Omental fat pad (tissue), 4 donors: ENCODE measurements at places on chromosomes 12 and 14. TPM values are rescaled to one million over a fixed set of nuclear protein-coding genes. Genes with fewer than 3 reads are reported as not detected.

DNA sequence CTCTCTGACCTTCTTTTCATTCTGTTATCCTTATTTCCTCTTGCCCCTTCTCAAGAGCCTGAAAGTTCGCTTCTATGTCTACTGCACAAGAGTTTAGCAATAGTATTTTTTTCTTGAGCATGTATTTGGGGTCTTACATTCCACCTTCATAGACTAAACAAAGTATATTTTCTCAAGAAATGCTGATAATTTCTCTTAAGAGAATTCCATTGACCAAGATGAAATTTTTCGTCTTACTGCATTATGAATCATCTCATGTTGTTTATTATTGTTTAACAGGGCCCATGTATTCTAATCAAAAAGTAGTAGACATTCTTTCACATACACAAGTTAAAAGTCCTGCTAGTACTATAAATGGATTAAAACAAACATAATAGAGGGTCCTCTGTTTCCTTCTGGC lies 219.3 kb downstream of the C12orf50 start:
- no peak for DNase-seq

DNA sequence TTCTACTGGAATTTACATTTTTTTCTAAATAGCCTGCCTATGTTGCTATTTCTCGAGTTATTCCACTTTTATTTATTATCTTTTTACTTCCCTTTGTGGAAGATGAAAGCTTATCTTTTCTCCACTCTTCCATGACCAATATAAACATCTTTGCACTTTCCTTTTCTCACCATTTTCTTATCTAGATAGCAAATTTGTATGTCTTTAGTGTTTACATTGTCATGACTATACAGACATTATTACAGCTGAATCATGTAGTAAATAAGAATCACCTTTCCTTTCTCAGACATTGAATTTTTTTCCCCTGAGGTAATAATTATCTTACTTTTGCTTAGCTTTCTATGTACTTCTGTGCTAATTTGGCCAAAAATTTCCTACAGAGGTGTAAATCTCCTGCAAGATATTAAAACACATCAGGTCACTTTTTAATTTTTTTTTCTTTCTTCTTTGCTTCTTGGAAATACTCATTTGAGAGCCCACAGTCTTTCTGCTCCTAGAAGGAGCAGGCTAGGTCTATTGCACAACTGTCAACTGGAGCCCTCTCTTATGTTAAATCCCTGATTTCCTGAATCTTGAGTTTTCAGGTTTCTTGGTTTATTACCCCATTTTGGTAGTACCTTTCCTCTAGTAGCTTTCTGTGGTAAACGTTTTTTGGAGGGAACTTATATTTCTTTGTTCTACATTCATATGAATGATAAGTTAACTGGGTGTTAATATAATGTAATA lies 109.0 kb upstream of the ATP2B1 start:
- no peak for DNase-seq

OR6C75 gene
- total RNA-seq = not detected

DNA sequence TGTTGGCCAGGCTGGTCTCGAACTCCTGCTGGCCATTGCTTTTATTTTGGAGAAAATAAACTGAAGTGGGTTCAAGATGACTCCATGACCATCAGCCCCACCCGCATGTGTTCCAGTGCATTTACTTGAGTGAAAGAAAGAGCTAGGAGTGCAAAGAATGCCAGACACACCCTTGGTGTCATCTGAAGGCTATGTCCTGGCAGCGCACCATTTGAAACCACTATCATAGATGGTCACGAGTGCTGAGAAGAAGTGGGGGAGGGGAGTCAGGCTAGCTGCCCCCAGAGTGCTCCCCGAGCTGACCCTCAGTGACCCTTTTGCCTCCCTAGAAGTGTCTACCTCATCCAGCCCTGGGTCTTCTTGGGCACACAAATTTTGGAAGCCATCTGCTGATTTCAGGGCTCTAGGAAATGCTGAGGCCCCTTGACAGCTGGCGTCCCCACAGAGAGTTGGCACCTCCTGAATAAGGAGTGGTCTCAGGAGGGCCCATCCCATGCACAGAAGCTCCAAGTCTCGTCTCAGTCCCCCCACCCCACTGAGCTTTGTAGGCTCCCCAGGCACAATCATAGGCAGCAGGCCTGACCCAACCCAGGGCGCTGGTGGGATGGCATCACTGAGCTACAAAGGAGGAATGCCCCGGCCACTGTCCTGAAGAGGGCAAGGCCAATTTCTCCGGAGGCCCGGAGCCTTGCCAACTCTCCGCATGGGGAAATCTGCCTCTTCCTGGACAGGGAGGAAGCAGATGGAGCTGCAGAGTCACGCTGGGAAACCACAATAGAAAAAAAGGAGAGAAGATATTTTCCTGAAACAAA lies 28.0 kb downstream of the PXN start:
- DNase-seq = peak; percentile 49

DNA sequence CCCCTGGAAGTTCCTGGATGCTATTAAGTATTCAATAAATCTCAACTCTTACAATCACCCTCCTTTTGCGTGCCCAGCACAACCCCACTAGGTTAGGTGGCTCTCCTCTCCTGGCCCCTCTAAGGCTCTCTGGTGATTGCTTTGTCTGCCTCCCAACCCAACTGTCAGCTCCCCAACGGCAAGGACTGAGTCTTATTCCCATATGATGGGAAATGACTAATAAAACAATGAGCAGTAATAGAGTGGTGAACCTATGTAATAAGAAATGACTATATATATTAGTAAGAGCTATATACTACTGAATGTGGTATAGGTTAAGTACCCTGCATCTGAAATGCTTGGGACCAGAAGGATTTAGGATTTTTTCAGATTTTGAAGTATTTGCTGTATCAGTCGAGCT lies 8.1 kb downstream of the APPL2 start:
- no peak for DNase-seq

- no peak for DNase-seq
Observed at GRCh38 chr12:3313675-3314663, 177.0 kb upstream of the PRMT8 start.

- peak; percentile 64 for DNase-seq
Observed at GRCh38 chr12:132285991-132286681, 43.3 kb downstream of the GALNT9 start.

DNA sequence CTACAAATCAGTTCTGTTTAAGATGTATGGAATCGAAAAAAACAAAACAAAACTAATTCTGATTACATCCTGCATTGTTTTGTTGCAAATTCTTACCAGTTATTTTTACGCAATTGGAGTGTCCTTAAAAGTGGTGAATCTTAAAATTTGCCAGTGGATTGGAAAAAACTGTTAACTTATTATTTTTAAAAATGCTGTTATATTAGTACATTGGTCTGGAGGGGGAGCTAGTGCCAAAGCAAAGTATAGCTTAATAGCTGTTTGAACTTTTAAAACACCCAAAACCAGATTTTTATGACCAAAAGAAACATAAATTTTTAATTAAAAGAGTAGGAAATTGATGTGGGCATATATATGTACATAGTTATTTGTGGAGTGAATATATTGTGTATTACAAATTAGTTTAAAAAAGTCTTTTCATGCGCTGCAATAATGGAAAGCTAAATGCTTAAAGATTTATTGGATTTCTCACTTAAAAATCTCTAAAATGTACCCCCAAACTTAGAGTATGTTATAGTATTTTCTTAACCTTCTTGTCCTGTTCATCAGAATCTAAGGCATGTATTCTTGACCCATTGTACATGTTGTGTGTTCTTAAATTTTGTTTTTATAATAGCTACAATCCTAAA lies 2.5 kb downstream of the FUT8 start:
- DNase-seq = no peak

- DNase-seq = no peak
Observed at GRCh38 chr14:95374239-95374997, 54.7 kb upstream of the CLMN start.

CRADD gene
- total RNA-seq = 28.7 TPM
